NCI-H1417 treated with DMSO at 0.1 percent for 48 hours (cell line): ENCODE measurements at places on chromosomes 3 and 15.

- DNase-seq, result no peak
Measured at GRCh38 chr3:19652336-19652735, 281.7 kb downstream of the EFHB start.

- no peak for DNase-seq
Measured at GRCh38 chr3:72458375-72458774, 389.9 kb downstream of the SHQ1 start.

DNA sequence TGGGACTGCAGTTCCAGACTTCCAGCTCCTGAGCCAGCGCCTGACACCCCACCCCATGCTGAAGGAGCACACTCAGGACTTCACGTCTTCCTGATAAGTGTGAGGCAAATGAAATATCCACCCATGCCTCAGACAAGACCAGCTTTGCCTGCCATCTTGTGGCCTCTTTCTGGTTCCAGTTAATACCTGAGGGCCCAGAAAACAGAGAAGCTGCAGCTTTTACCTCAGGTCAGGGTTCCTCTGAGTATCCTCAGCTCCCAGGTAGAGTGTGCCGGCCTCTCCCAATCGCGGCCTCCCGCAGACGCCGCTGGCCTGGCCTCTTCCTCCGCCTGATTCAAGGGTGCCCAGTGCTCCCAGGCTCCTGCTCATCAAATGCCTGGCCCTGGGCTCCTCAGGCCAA, 5.1 kb upstream of the KLHL6 start:
- no peak for DNase-seq

DNA sequence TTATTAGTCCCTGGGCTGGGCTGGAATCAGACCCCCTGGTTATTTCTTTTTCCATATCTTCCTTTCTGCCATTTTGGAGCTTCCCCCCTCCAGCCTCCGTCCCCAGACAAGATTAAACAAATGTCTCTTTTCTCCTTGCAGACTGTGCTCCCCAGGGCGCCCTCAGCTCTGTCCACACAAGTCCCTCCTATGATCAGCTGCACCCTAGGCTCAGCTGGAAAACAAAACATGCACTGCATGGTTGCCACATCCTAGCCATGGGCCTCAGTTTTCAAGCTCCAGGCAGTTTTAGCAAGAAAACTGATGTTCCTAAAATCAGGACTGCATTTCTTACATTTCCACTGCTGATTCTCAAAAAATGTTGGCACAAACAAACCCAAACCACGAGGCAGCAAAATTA, 23.5 kb upstream of the RFTN1 start:
- no peak for DNase-seq

DNA sequence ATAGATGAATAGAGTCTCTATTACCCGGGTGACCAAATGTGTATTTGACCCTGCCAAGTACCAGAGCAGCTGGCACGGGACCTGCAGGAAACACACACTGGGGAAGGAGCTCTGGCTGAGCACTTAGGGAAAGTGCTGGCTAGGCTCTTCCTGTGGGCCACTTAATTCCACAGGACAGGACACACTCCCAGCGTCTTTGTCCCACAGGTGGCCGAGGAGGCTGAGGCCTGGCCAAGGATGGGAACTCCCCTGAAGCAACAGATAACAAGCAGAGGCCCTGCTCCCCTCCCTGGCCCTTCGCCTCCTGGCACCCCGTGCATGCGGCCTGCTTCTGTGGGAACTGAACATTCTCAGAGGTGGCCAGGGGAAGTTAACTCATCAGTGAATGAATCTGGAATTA, 180.8 kb downstream of the ATP10A start:
- DNase-seq, result no peak

DNA sequence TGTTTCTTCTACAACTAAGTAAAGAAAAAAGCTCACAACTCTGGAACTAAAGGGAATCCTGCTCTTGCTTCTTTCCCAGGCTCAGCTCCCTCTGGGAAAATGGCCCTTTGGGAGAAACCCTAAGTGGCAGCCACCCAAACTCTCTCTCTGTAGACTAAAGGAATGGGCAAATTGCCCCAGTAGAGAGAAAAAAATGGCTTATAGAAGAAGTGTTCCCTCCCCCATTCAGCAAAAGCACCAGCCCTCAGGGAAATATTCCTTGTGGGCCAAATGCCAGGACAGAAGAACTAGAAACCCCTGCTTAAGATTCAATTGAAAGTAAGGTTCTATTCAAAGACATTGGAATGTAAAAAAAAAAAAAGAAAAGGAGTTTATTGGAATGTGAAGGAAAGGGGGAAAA, 603.7 kb upstream of the ALCAM start:
- DNase-seq, result no peak

- no peak for DNase-seq
Measured at GRCh38 chr3:42680271-42680670, 5.1 kb upstream of the KLHL40 start.

DNA sequence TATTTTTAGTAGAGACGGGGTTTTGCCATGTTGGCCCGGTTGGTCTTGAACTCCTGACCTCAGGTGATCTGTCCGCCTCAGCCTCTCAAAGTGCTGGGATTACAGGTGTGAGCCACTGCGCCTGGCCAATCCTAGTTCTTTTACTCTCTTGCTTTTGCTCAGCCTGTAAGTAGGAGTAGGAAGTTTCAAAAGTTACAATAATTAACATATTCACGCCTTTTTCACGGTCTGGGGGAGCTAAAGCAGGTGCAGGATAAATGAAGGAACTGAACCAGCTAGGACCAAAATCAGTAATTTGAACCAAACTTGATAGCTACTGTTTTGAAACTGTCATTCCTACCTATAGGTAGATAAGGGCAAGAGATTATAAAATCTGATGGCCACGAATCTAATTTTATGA, 98.5 kb downstream of the CACNA1D start:
- DNase-seq, result no peak

DNA sequence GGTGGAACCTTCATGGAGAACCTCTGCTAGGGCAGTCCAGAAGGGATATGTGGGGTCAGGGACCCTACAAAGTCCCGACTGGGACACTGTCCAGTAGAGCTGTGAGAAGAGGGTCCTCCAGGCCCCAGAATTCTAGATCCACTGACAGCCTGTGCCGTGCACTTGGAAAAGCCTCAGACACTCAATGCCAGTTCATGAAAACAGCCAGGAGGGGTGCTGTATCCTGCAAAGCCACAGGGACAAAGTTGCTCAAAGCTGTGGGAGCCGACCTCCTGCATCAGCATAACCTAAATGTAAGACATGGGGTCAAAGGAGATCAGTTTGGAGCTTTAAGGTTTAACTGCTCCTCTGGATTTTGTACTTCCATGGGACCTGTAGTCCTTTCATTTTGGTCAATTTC, 448.8 kb upstream of the CADM2 start:
- no peak for DNase-seq

- no peak for DNase-seq
Measured at GRCh38 chr3:16398648-16399047, 114.9 kb downstream of the RFTN1 start.

- DNase-seq, result no peak
Measured at GRCh38 chr15:73522011-73522410, 79.0 kb downstream of the REC114 start.

GRCh38 chr15:99103279-99103678, 1.6 kb upstream of the SYNM start:
- no peak for DNase-seq

DNA sequence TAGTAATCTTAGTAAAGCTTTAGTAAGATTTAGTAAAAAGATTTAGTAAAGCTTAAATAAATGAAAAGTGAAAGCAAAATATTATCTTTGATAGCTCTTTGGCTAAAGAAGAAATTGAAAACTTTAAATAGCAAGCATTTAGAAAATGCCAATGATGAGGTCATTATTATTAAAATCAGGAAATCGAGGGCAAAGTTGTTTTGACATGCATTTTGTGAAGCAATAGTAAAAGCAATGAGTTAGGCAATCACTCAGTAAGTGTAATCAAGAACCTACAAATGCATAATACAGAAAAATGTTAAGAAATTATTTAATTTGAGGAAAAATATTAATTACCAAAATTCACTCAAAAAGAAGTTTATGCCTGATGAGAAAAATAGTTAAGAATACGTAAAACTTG, 280.3 kb upstream of the MME start:
- DNase-seq, result no peak

DNA sequence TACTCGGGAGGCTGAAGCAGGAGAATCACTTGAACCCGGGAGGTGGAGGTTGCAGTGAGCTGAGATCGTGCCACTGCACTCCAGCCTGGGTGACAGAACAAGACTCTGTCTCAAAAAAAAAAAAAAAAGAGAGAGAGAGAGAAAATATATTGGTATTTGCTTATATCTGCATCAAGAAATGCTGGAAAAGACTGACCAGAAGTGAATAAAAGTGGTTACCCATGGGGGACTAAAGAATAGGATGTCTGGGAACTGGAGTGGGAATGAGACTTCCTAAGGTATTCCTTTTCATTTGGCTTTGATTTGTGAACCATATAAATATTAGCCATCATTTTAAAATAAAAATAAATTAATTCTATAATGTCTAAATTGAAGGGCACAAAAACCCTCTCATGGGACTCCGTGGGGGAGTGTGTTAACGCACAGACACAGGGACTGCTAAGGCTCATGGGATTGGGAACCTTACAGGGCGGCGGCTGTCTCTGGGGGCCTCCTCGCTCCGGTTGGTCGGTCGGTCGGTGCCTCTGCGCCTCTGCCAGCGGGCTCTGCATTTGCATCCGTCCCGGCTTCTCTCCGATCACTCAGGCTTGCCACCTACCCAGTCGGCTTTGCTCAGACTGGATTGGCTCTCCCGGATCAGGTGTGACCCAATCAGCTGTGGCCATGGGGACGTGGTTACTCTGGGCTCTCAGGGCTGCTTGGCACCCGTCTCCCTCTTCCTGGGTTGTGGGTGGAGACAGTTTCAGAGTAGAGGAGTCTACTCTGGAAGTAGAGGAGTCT, 12.7 kb upstream of the TSPAN3 start:
- peak; percentile 19 for DNase-seq

- no peak for DNase-seq
Measured at GRCh38 chr15:75551091-75551490, 28.0 kb downstream of the PTPN9 start.

- no peak for DNase-seq
Measured at GRCh38 chr3:44237161-44237560, 4.5 kb upstream of the TOPAZ1 start.

DNA sequence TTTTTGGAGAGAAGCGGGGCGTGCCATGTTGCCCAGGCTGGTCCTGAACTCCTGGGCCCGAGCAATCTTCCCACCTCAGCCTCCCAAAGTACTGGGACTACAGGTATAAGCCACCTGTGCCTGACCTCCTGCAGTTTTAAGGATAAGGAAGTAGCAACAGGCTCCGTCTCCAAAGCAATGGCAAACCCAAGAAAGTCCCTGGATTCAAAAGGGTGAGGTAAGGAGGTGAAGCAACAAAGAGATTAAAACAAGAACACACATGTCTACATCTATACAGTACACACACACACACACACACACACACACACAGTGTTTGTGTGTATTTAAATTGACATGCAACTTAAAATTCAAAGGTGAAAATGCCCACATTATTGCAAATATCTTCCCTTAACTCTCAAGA, 58.9 kb downstream of the ABCC5 start:
- no peak for DNase-seq

DNA sequence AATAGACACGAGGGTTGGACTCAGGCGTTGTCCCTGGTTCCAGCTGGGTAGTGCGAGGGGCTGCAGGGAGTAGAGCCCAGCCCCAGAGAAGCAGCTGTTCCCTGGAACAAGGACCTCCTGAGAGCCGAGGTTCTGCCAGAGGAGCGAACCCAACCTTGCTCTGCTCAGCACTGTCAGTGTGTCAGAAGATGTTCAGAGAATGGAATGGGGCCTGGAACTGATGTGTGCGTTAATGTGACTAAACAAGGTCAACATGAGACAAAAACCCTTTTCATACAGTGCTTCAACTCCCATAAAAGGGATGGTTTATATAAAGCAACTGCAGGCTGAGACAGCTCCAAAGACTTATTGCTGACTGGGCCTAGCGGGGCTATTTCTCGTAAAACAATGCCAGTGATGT, 35.5 kb upstream of the HACD2 start:
- DNase-seq, result no peak

- DNase-seq, result no peak
Measured at GRCh38 chr15:29968099-29968894, 114.5 kb upstream of the GOLGA8J start.

DNA sequence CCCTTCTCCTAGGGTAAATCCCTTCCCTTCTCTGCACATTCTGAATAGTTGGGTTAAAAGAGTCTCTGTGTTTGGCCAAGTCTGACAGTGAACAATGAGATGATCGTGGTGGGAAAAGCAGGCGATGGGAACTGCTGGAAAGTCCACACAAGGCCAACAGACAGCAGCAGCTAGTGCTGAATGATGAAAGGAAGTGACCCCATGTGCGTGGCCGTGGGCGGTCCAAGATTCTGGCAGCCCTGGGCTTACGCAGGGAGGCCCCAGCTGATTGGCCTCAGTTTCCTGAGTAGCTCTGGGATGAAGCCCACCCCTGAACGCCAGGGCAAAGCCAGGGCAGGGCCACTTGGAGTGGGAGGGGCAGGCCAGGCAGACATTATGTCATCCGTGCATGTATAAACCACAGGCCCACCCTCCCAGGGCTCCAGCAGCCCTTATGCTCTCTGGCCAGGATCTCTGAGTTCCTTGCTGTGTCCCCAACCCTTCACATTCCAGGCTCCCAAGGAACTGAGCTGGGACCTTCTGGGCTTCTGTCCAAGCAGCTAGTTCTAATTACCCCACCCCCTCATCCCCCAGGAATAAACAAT, 57.8 kb downstream of the CDC25A start:
- no peak for DNase-seq

GRCh38 chr3:69385723-69386555, at the start of gene FRMD4B:
Gene FRMD4B (minus strand): TSS chr3:69386088. CDS start chr3:69385989, 99 bp downstream.
- no peak for DNase-seq

GRCh38 chr3:53402326-53402725, 55.0 kb upstream of the DCP1A start:
- no peak for DNase-seq
